Smooth muscle cell of the umbilical artery (primary cell): ENCODE measurements at places on chromosomes 11 and 22. TPM values are rescaled to one million over a fixed set of nuclear protein-coding genes. Genes with fewer than 3 reads are reported as not detected.

ETS1 gene
- total RNA-seq = 41.9 and 76.7 TPM in 2 replicates

SCUBE2 gene
- 1.8 and 9.5 TPM in 2 replicates for total RNA-seq

UPK3A gene
- not detected in 2 replicates for total RNA-seq

PATL1 gene
- total RNA-seq = 6.8 and 11.9 TPM in 2 replicates

RBMXL2 gene
- not detected in 2 replicates for total RNA-seq

MCM5 gene
- total RNA-seq = 6.5 and 35.5 TPM in 2 replicates

PAMR1 gene
- 46.2 and 224 TPM in 2 replicates for total RNA-seq

GAL3ST1 gene
- total RNA-seq = 0.18 TPM in 1 of 2 replicates, not detected in the other

CCDC73 gene
- total RNA-seq = not detected in 2 replicates

LIF gene
- total RNA-seq = 86.1 and 200 TPM in 2 replicates

TEX12 gene
- 0.30 and 0.46 TPM in 2 replicates for total RNA-seq

PHETA2 gene
- total RNA-seq = 15.7 and 22.6 TPM in 2 replicates

OR52A5 gene
- total RNA-seq = not detected in 2 replicates

OR52N4 gene
- total RNA-seq = not detected in 2 replicates

HTR3A gene
- total RNA-seq = not detected in 2 replicates

CCDC87 gene
- 0.32 and 0.89 TPM in 2 replicates for total RNA-seq

BACE1 gene
- 34.1 and 44.4 TPM in 2 replicates for total RNA-seq

NELL1 gene
- total RNA-seq = not detected in 2 replicates

HBE1 gene
- 0.23 TPM in 1 of 2 replicates, not detected in the other for total RNA-seq

DSCAML1 gene
- not detected in 2 replicates for total RNA-seq

GRAMD1B gene
- 7.7 and 10.1 TPM in 2 replicates for total RNA-seq

BIRC3 gene
- 5.3 and 9.0 TPM in 2 replicates for total RNA-seq

LMO2 gene
- total RNA-seq = 0.09 TPM in 1 of 2 replicates, not detected in the other

LMO1 gene
- not detected in 2 replicates for total RNA-seq

OR4A16 gene
- total RNA-seq = not detected in 2 replicates

EHF gene
- 1.2 and 16.0 TPM in 2 replicates for total RNA-seq

RIC3 gene
- total RNA-seq = not detected in 2 replicates

MLC1 gene
- total RNA-seq = 0.18 and 0.59 TPM in 2 replicates

CABP7 gene
- total RNA-seq = not detected in 2 replicates

SCUBE1 gene
- not detected in 2 replicates for total RNA-seq

MMP3 gene
- total RNA-seq = 0.88 and 10.7 TPM in 2 replicates
